ENCODE measurements at places on chromosomes 2 and 18.

GRCh38 chr2:218878926-218879761 is 1.5 kb upstream of the WNT10A start:
- DNase-seq = no peak

- no peak for DNase-seq
Observed at GRCh38 chr2:232350804-232351685, 27.5 kb upstream of the ALPP start.

GRCh38 chr2:239179851-239180371 is 220.9 kb downstream of the HDAC4 start:
- DNase-seq = no peak

- no peak for DNase-seq
Observed at GRCh38 chr2:234269769-234270204, 219.3 kb downstream of the SPP2 start.

DNA sequence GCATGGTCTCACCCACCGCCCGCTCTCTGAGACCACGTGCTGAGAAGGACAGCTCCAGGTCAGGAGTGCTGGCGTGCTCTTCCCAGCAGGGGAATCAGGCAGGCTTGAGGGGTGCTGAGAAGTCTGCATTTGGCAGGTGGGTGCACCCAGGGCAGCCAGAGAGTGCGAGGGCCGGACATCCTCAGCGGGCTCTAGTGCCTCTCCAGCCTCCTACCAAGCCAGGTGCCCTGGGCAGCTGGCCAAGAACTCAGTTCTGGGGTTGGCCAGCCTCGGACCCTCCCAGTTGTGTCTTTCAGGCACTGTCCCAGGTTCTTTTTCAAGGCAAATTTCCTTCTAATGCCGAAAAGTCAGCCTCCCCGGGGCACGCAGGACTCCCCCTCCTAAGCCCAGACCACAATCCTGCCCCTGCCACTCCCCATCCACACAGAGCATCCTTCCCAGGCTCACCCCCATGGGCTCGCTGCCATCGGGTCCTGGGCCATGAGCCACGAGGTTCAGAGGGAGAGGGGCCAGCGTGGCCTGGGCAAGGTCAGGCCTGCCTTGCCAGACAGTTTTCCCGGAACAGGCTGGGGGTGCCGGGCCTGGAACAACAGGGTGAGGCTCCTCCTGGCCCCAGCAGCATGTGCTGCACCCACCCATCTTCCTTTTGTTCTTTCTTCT is 52.2 kb upstream of the GPC1 start:
- no peak for DNase-seq

GRCh38 chr18:72089432-72089831 is 454.7 kb downstream of the CBLN2 start:
- DNase-seq = no peak

DNA sequence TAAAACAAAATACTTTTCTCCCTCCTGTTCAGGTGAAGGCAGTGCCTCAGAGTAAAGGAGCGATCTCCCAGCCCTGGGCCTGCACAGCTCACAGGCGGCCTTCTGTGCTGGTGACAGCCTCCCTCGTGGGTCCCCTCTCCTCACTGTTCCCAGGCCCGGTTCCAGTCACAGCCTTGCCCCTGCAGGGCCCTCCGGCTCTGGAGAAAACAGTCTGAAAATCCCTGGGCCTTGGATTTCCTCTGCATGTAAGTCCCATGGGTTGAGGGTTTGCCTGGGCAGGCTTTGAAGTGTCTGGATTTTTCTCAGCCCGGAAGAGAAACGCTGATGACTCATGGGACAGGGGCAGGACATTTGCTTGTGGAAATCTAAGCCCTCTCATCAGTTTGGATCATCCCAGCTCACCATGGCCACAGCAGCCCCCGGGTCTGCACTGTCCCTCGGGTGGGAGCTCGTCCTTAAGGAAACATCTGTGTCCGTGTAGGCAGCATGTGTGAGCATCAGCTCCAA is 186.1 kb upstream of the RAB12 start:
- DNase-seq = no peak

DNA sequence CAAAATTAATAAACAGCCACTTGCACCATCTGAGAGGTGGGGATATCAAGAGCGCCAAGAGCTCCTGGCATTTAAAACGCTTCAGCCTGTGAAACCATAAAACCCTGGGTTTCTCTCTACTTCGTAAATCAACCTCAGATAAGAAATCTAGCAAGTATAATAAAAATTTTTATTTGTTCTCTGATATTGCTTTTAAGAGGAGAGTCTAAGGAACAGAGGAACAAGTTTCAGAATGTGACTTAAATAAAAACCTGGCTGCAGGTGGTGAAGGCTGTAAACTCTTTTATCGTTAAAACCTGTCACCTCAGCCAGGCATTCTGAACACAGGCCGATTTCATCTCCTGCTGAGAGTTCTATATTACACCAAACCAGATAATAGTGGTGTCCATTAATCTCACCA is 9.9 kb downstream of the DYTN start:
- DNase-seq = no peak

GRCh38 chr2:72144274-72144631 is 3.4 kb downstream of the CYP26B1 start:
- DNase-seq = no peak

GRCh38 chr18:4231260-4231659 is 223.8 kb downstream of the DLGAP1 start:
- no peak for DNase-seq

GRCh38 chr2:233356546-233357308 is 2.4 kb downstream of the DGKD start:
- no peak for DNase-seq

GRCh38 chr18:30595942-30596341 is 446.6 kb downstream of the DSC3 start:
- no peak for DNase-seq

DNA sequence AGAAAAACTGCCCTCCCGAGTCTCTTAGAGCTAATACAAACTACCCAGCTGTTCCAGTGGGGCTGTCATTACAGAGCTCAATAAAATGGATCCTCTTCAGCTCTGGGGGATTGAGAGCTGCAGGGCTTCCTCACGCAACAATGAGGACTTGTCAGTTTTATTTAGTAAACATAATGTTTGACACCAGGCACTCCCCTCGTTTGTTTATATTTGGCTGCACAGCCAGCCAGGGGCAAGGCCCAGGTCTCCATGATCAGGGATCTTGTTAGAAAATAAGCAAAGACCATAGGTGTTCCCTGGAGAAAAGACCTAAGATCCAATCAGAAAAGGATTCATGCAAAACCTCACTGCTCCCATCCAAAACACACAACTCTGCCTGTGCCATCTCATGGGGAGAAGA is 158.2 kb downstream of the C1D start:
- no peak for DNase-seq

GRCh38 chr2:164044622-164045021 is 308.8 kb upstream of the FIGN start:
- no peak for DNase-seq

- DNase-seq = no peak
Observed at GRCh38 chr2:142796161-142796560, 81.3 kb upstream of the KYNU start.

DNA sequence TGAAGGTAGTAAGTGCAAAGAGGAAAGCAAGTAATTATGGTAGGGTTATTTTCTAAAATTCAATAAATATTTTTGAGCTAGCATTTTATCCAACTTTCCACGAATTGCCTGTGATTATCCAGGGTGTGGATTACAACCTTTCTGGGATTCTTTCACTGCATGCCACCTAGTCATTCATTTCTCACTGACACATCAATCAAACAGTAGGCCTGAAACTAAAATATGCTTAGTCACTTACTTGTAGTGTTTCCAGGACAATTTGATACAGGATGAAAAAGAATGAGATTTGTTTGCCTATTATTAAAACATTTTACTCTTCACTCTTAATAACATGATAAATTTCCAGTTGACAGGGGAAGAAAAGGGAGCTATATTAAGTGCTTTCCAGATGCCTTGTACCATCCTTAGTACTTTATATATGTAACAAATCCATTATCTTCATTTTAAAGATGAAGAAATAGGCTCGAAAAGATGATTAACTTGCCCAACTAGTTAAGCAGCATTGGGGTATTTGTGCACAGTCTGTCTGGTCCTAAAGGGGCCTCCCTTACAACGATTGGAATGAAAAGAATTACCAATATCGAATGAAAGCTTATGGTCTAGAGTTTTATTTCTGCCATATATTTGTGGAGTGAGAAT is 70.4 kb downstream of the KCTD1 start:
- no peak for DNase-seq

- DNase-seq = no peak
Observed at GRCh38 chr2:28360718-28361293, 31.9 kb upstream of the FOSL2 start.

- DNase-seq = no peak
Observed at GRCh38 chr2:65033178-65033577, 23.0 kb upstream of the CEP68 start.

DNA sequence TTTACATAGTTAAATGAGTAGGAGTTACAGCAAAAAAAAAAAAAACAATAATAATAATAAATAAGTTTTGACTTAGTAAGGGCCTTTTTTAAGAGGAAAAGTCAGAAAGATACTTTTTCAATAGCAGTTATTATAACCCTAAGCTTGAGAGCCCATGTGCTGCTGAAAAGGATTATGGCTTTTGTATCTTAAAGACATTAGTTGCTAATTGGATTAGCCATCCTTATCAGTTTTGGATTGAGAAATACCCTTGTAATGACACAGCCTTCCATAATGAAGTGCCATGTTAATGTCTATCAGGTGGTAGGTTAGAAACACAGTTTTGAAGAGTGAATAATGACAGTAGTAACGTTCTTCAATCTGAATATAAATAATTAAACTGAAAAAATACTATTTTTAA is 554.0 kb downstream of the RIT2 start:
- no peak for DNase-seq

DNA sequence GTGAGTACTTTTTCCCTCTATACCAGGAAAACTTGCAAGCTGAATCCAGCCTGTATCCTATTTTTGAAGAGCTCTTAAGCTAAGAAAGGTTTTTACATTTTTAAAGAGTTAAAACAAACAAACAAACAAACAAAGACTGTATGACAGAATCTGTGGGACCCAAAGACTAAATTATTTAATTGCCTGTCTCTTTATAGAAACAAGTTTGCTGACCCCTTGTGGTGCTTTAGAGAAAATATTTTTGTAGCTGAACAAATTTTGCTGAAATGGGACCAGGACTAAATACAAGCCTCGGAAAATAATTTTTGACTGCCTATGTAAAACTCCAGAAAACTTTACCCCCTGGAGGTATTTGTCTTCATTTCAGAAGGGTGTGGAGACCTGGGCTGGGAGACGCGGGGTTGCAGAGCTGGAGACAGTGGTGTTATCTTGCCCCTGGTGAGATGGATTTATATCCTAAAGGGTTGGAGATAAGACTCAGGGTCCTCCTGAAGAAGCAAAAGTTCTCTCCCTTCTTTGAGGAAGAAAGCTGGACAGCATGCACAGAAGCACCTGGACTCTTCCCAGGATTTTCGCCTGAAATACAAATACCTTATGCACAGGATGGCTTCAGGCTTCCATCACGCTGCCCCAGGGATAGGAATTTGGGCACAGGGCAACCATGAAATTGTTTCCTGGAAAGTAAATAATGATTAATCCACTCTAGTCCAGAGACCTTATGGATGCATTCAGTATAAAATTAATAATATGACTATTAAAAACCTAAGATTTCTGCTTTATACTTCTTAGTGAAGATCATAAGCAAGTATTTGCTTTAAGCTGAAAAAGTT is 54.3 kb downstream of the TMX3 start:
- DNase-seq = no peak

DNA sequence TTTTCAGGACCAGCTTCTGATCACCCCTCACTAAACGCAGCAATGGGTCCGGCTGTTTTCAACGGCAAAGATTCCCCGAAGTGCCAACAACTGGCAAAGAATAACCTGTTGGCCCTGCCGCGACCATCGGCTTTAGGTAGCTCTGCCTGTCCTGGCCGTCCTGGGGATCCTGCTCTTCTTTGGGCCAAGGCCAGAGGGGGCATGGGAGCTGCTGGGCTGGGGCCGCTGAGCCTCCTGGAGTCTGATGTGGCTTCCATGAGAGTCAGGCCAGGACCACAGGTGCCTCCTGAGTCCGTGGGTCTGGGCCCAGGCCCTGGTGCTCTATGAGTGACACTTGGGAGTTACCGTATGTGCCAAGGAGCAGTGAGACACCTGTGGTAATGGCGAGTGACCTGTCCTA is 46.9 kb downstream of the GREB1 start:
- DNase-seq = no peak

DNA sequence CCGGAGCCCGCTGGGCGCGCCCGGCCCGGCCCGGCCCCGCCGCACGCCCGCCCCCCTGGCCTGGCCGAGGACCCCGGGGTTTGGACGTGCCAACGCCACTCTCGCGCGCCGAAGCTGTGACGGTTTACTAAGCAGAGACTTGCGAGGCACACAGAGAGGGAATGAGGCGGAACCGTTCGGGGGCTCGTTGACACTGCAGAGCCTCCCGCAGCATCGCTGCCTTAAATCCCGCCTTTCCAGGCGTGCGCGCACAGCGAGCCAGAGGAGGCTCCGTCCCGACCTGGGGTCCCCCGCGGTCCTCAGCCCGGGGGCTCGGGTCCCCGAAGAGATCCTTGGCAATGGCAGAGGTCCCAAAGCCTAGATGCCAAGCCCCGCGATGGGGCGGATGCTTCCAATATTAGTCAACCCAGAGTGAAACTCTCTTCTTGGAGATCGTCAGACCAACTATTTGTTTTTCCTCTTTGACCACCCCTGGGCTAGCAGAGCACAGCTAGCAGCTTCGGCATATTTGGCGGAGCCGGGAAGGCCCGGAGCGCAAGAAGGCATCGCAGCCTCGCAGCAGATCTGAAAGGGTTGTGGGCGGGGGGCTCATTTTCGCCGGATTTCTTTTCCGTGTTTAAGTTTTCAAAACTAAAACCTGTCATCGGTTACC is at the start of gene ZNF385B:
TSS of gene ZNF385B (minus strand) at position 197 of the 652 bp plus-strand sequence.
- no peak for DNase-seq

GRCh38 chr18:77980275-77980674 is 730.6 kb downstream of the GALR1 start:
- no peak for DNase-seq

- no peak for DNase-seq
Observed at GRCh38 chr2:134718023-134718816, 580 bp downstream of the TMEM163 start.

DNA sequence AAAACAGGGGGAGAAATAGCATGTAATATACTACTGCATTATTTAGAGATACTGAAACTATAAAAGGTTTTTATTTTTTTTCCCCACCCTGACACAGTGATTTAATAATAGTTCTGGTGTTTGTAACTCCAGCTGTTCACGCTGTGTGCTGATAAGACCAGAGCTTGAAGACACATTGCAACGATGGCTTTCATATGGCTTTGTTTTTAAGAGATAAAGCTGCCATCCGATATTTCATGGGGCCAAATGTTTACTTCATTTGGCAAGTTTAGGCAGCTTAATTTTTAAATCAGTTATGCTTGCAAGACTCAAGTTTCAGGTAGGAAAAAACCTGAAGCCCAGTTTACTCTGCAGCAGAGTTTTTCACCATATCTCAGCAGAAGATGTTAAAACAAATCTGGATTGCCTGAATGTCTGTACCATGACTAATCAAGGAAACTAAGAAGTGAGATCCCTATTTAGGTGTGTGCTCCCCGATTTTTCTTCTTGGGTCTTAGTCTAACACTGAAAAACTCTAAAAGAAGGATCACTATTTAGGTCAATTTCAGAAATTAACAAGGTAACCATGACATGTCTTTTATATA is 508.6 kb downstream of the PARD3B start:
- DNase-seq = no peak

Data from activated CD8-positive, alpha-beta memory T cell treated with anti-CD3 and anti-CD28 coated beads for 48 hours (primary cell).